ENCODE measurements at places on chromosomes 6 and 20.

GRCh38 chr6:150323205-150323604 is 45.6 kb upstream of the IYD start:
- DNase-seq: no peak

- no peak for DNase-seq
Measured at GRCh38 chr20:43910564-43910963, 4.1 kb upstream of the TOX2 start.

GRCh38 chr6:14305131-14305530 is 187.6 kb downstream of the CD83 start:
- DNase-seq: no peak

DNA sequence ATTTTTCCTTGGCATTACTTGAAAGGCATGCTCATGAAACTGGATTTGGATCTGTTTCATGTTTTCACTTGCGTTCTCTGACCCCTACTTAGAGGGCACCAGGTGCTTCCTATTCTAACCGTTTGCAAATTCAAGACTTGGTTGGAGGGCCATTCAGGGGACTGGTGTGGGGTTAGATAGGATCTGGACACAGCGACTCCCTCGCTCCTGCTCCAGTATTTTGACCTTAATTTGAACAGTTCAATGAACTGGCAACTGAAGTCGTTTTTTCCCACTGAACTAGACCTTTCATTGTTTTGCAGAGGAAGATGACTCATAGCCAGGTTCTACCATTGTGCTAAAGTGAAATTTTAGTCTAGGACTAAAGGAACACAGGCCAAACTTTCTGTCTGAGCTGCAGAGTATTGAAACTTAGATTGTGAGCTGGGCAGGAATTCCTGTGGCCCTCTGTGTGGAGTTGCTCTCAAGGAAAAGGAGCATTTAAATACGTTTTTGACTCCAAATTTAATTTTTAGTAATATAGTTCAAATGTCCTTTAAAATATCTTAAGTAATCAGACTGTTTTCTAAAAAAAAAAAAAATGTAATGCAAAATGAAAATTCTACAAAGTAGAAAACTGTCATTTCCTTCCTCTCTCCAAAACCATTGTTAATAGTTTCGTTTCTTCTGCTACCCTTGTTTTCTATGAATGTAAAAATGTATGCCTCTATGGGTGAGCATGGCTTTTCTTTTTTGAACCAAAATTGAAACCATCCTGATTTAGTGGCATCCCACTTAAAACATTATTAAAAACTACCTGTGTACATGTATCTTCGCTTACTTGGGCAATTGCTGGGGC is 64.8 kb downstream of the UTRN start:
- no peak for DNase-seq

DNA sequence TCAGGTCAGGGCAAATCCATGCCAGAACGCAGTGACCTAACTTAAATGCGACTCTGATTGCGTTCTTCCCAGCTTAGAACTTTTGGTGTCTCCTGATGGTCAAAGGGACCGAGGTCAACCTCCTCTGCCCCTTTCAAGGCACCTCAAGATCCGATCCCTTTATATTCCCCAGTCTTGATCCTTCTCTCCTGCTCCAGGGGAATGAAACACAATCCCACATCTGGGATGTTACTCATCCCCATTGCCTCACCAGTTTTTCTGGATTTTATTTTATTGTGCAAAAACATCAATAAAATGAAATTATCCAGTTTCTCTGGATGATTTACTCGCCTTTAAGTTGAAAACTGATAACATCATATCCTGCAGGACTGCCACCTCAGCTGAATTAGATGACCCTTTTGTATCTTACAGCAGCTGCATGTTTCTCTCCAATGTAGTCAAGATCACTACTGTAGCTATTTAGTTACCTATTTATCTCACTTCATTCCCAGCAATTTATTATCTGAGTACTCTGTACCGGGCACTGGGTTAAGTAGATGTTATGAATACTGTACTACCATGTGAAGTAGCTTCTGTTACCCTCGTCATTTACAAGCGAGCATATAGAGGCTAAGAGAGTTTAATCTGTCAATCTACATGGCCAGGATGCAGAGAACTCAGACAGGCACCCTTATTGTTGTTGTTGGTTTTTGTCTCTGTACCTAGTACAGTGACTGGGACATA is 44.0 kb downstream of the IRAK1BP1 start:
- no peak for DNase-seq

Measured in T1000 (cell line).